Stimulated activated CD4-positive, alpha-beta T cell treated with anti-CD3 and anti-CD28 coated beads, Interleukin-4, amount 100 ng/mL, for 48 hours (primary cell): ENCODE measurements at places on chromosomes 6 and 20.

DNA sequence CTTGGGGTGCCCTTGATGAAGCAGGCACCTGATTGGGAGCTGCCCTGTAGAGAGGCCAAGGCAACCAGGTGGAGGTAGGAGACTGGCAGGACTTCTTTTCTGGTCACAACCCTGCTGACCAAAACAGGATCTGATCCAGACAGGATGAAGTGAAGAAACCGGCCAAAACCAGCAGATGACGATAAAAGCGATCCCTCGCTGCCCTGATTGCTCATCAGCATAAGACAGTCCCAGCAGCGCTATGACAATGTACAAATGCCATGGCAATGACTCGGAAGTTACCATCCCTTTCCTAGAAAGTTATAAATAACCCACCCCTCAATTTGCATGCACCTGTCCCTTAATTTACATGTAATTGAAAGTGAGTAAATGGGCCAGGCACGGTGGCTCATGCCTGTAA is 88.4 kb upstream of the PDE10A start:
- DNase-seq: no peak

DNA sequence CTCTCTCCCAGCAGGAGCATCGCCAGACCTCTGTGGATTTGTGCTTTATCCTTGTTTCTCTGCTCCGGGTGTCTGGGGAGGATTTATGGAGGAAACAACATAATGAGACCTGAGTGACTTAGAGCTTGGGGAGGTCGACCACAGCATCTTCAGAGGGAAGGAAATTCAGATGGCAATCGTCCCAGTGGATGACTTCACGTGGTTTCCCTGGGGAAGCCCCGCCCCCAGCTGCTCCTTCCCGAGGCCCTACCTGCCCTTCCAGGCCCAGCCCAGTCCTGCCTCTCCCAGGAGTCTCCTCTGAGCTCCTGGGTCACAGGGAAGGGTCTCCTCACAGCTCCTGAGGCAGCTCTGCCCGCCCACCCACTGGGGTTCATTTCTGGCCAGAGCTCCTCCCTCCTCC is 430.3 kb upstream of the SULF2 start:
- no peak for DNase-seq

GRCh38 chr6:93848031-93848742 is 428.8 kb upstream of the EPHA7 start:
- DNase-seq: no peak

DNA sequence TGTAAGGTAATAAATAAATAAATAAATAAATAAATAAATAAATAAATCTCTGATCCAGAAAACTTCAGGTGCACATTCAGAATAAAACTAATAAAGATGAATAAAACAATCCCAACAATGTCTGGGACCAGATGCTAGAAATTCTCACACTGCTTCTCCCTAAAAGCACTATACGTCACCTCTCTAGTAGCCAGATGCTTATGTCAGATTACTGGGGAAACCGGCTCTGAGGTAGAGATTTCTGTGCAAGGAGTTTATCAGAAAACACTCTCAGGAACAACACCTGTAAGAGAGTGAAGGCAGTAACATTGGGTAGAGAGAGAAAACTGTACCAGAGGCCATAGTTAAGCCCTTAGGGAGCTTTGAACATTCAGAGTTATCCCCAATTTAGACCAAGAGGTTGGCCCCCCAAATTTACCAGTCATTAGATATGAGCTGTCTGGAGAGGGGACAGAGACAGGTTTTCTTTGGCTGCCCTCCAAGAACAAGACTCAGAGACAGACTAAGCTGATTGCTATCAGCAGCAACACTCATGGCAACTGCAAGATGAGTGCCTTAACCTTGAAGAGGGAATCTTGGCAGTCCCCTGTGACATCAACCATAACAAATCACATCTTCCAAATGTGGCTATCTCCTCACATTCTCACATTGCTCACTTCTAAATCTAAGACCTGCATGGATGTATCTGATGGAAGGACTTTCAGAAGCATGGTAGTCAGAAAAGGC is 151.2 kb upstream of the BMP5 start:
- no peak for DNase-seq

- no peak for DNase-seq
These were observed 9.8 kb downstream of the NFATC2 start for GRCh38 chr20:51532577-51533191.

- peak; percentile 87 for DNase-seq
These were observed at the start of gene TMEM242 for GRCh38 chr6:157323255-157323965. Gene TMEM242, minus strand, starts transcription at chr6:157323519. Its CDS starts 20 bp downstream, at chr6:157323499.

DNA sequence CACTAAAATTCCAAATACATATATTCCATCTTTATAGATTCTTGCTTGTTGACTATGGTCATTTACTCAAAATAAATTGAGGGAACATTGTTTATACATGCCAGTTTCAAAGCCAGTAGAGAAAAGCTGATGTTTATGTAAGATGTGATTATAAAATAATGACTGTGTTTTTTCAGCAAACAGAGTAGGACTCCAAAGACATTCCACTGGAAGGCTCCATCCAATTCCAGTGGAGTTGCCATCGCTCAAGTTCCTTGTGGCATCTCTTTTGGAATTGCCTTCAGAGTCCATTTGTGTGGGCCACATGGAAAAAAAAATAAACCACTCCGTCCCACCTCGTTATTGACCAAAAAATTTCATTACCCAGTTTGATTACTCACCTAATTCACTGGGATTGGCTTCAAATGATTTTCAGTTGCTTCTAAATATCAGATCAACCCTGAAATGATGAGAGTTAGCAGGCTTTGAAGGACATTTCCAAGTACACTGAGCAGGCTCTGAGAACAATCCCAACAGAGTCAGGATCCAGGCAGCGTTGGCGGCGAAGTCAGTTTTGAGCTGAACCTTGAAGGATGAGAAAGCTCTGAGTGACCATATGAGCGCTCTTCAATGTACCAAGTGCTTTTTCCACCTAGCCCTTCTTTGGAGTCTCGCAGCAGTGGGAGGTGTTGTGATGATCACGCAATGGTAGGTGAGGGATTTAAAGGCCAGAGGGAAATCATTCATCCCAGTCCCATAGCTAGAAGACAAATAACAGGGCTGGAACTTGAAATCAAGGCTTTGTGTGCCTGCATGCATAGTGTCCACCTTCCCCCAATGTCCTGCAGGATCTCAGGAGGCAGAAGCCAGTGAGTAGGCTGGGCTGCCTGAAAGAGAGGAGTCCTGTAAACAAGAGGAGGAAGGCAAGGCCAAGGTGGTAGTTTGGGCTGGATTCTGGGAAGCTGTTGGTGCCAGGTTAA is 281.7 kb downstream of the CDC5L start:
- no peak for DNase-seq

DNA sequence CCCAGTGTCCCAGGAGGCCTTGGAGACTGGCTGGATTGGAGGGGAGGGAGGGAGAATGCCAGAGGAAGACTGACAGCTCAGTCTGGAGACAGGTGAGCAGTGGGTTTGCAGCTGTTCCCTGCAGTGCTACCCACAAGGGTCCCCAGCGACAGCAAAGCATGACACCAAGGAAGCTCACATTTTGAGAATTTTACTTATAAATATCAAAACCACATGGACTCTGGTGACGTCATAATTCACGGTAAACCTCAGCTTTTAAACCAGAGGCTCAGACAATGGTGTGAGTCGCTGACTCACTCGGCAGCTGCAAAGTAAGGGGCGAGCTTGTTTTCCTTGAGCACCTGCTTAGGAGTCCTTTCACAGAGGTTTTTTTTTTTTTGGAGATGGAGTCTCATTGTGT is 65.2 kb downstream of the THBS2 start:
- DNase-seq: no peak

- peak; percentile 74 for DNase-seq
These were observed 2.6 kb upstream of the ZBP1 start for GRCh38 chr20:57622579-57623381.

- DNase-seq: no peak
These were observed 181.9 kb downstream of the TBC1D7 start for GRCh38 chr6:13146442-13146841.

GRCh38 chr20:63635431-63636141 is 8.7 kb upstream of the GMEB2 start:
- no peak for DNase-seq

GRCh38 chr6:13908955-13909381 is 15.8 kb upstream of the RNF182 start:
- DNase-seq: peak; percentile 23

DNA sequence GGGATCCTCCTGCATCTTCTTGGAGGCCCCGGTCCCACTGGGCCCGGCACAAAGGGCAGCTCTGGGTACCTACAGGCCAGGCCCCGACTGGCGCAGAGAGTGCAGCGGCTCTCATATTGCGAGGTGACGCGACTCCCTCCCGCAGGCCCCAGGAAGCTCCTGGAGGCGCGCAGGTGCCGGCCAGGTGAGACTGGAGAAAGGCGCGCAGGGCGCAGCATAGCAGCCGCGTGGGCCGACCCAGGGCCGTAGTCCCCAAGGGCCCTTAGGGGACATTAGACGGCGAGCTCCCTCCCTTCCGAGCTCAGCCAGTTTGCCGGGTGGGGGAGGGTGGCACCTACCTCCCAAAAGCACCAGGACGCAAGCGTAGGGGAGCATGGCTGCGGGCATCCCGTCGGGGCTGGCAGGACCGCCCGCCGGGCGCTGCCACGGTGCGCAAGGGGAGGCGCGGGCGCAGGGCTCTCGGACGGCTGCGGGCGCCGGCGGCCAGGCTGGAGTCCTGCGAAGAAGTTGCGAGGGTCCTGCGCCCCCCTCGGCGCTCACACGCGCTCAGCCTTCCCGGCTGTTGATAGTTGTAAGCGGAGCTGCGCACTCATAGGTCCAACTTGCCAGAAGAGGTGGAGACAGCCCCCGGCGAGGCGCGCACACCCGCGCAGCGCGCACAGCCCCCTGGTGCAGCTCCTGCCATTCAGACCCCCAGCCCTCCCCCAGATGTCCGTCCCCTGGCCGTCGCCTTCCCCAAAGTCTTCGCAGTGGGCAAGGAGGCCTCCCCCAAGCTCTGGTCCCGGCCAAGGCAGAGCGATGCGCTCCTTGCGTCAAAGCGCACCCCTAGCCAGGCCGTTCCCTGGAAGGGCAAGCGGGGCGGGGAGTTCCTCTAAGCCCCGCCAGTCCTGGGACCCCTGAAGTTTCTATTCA is 622 bp downstream of the APCDD1L start:
- DNase-seq: no peak

DNA sequence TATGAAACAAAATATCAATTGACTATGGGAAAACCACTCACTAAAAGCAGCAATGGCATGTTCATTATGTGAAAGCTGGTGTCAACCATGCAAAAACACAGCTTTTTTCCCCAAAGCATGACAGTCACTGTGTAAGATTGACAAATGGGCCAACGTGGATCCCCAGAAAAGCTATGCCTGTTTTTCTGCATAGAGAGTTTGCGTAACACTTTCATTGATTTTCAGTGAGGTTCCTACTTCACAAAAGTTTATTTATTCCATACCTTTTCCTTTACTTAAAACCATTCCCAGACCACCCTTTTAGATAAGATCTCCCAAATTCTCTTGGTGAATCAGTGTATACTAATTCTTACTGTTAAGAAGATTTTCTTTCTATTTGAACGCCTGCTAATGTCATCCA is 138.4 kb upstream of the GLP1R start:
- DNase-seq: no peak

DNA sequence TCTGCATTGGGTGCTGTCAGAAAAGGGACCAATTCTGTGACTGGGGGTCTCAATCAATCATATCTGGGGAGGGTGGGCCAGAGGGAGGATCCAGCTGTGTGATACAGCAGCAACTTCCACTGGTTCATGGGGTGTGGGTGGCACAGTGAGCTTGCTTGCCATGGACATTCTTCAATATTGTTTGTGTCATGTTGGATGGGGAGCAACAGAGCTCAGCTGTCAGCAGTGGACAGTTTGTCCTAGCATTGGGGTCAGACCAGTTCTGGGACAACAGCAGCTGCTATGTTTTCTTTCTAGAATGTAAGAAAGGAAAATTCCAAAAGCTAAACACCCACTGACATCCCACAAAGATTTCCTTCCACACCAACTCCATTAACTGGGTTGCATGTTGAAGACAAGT is 221.9 kb upstream of the CDH4 start:
- no peak for DNase-seq

DNA sequence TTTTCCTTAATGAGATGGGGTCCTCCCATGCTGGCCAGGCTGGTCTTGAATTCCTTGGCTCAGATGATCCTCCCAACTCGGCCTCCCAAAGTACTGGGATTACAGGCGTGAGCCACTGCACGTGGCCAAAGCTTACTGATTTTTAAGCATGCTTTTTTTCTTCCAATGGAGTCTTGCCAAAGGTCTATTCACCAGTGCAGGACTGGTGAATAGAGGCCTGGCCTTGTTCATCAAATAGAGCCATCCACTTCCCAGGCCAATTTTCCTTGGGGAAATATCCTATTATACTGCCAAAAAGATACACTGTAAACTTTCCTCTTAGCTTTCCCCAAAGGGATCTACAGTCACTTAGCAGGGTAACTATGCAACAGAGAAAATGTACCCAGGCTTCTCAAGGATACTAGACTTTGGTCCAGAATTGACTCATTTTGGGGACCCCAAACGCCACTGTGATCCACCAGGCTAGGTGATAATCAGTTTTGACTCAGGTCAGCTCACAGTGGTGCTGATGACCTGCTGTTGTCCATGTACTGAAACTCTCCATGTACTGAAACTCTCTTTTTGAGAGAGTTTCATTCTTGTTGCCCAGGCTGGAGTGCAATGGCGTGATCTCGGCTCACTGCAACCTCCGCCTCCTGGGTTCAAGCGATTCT is 91.8 kb downstream of the REPS1 start:
- no peak for DNase-seq

GRCh38 chr6:169424821-169425240 is 171.2 kb upstream of the THBS2 start:
- no peak for DNase-seq

GRCh38 chr6:168434505-168434904 is 6.5 kb upstream of the SMOC2 start:
- DNase-seq: no peak

DNA sequence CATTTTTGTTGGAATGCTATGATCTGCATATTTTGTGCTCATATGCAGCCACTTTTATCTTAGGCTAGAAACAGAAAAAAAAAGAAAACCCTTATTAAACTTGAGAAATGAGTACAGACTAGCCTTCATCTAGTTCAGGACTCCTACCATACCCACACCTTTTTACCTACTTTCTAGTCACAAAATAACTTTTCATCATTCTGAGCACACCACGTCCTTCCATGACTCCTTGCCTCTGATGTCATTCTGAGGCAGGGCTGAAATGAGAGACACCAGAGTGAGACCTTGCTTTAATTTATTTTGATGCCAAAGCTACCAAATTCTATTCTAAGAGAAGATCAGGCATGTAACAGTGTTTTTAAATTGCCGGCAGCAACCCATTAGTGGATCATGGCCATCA is 38.8 kb downstream of the SNX3 start:
- no peak for DNase-seq

DNA sequence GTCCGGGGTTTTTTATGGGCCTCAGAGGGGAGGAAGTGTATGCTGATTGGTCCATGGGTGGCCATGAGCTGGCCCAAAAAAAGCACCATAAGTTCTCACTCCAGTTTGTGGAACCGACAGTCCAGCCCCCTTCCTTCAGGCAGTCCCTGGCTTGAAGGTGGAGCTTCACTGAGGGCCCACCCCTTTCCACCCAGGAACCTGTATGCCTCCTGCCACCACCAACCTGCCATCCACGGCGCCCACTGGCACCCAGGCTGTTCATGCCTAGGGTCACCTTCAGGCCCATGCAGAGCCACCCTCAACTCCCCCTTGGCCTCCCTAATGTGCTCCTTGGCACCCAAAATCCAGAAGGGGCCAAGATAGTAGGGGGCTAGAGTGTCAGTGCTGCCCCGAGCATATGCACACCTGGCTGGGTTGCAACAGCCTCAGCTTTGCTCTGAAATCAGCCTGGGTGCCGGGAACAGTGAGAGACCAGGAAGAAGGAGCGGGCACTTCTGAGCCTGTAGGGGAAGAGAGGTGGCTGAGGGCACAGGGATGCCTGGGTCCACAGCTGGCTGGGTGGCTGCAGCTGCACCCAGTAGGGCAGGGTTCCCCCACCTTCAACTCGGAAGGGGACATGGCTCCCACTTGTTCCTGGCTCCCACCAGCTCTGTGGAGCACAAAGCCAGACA is 292.4 kb downstream of the ARHGAP18 start:
- no peak for DNase-seq
